ENCODE measurements at places on chromosomes 12 and 14.

- no peak for DNase-seq
Observed at GRCh38 chr14:28635387-28635786, 131.2 kb upstream of the FOXG1 start.

DNA sequence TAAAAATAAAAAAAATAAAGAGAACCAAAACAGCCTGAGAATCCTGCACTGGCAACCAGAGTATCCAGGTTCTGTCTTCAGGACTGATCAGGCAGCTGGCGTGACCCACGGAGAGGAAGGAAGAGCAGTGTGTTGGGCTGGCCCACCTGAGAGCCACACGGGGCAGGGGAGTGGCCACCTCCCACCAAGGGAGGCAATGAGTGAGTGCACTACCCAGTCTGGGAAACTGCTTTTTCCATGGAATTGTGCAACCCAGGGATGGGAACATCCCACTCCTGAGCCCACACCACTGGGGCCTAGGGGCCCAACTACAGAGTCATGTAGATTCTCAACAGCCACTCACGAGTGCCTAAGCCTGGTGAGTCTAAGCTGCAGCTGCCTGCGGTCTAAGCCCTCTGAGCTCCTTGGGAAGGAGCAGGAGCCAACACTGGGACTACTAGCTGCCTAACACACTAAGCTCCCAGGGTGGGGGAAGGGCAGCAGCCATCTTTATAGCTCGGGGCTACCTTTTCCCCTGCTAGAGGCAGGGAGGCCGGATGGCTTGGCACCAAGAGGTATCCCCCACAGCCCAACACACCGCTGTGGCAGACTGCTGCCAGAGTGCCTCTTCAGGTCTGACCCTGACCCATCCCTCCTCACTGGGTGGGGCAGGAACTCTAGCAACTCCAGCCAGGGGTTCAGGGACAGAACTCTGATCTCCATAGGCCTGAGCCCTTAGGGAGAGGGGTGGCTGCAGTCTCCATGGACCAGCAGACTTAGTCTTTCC is 610.9 kb downstream of the RERGL start:
- no peak for DNase-seq

DNA sequence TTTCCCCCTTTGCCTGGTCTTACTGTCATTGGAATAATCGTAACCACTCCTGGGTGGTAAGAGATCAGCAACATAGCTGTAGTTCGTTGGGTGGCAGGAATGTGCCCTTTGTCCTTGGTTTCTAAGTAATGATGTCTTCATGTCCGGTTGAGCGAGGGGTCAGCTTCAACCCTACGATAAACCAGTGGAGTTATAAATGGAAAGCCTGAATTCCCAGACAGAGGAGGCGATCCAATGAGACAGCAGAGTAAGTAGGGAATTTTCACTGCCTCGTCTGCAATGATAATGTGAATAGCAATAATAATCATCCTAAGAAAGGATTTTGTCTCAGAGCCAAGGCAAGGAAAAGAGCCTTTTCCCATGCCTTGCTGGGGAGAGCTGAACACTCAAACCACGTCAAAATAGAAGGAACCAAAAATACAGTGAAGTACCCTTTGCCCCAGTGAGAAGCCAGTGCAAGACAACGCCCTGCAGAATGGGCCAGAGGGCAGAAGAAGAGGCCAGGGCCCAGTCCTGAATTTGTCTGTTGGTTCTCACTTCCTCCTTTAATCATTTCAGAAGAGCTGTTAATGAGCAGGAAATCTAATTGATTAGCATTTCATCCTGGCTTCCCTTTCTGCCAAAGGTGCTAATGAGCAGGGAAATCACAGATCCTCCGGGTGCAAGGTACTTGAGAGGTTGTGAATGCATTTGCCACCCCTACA is 330.7 kb downstream of the CACNA1C start:
- no peak for DNase-seq

GRCh38 chr14:32224737-32225377 is 21.8 kb upstream of the RNU6-8 start:
- no peak for DNase-seq

GRCh38 chr14:91283666-91284065 is 39.2 kb upstream of the GPR68 start:
- DNase-seq = no peak

DNA sequence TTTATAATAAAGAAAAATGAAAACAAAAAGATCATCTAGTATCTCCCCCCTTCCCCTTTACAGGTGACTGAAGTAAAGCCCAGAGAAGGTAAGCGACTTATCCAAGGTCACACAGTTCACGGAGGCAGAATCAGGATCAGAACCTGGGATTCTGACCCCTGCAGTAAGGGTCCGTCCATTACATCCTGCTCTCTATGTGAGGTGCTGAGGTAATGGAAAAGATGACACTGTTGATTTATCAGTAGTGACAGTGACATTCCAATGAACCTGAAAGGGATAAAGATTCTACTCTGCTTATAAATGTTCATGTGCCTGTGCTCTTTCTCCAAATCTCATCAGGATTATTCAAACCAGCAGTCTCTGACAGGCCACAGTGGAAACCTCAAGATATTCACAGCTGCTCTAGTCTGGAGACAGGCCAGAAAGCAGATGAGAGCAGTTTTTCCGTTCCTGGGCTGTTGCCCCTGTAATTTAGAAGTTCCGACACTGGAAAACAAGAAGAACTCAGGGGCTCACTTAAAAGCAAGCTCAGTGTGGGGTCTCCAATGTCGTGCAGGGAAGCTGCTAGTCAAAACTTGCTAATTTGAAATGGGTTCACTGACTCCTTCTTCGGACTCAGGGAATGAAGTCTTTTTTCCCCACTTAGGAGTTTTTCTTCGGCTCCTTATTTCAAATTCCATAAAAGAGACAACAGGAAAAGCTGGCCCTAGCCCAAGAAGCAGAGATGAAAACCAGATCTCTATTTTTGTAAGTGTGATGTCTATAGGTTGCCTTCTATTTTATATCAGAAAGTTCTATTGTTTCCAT is 131.8 kb upstream of the EEA1 start:
- no peak for DNase-seq

- DNase-seq = no peak
Observed at GRCh38 chr14:78567343-78567742, 397.2 kb downstream of the NRXN3 start.

DNA sequence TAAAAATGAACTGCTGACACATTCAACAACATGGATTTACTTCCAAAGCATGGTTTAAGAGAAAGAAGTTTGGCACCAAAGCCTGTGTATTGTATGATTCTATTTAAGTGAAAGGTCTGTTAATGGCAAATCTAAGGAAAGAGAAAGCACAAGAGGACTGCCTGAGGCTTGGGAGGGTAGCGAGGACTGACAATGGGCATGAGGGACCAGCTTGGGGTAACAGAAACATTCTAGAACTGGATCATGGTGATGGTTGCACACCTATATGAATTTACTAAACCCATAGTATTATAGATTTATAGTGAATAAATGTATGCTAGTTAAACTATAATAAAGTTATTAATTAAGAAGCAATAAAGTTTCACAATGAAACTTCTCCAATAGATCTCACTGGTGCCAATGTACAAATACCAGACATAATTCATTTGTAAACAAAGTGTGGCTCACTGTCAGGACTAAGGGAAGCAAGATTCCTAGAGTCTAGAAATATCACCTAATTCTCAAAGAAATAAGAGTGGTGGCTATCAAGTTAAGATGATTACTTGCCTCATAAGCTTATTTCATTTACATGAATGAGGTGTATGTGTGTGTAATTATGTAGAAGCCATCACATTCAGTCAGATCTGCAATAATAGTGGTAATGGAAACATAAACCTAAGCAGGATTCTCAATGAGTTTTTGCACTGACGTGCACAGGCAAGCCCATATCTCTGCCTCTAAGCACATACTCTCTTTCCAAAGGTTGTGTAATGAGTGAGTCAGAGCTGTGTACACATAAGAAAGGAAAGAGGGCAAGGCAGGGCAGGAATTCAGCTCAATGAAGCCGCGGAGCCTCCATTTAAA is 353.4 kb downstream of the KCNH5 start:
- DNase-seq = no peak

- DNase-seq = no peak
Observed at GRCh38 chr14:63677891-63678379, 36.3 kb upstream of the WDR89 start.

GRCh38 chr14:44951051-44951450 is 10.7 kb downstream of the KLHL28 start:
- no peak for DNase-seq

- no peak for DNase-seq
Observed at GRCh38 chr12:3533703-3534386, 42.8 kb downstream of the PRMT8 start.

DNA sequence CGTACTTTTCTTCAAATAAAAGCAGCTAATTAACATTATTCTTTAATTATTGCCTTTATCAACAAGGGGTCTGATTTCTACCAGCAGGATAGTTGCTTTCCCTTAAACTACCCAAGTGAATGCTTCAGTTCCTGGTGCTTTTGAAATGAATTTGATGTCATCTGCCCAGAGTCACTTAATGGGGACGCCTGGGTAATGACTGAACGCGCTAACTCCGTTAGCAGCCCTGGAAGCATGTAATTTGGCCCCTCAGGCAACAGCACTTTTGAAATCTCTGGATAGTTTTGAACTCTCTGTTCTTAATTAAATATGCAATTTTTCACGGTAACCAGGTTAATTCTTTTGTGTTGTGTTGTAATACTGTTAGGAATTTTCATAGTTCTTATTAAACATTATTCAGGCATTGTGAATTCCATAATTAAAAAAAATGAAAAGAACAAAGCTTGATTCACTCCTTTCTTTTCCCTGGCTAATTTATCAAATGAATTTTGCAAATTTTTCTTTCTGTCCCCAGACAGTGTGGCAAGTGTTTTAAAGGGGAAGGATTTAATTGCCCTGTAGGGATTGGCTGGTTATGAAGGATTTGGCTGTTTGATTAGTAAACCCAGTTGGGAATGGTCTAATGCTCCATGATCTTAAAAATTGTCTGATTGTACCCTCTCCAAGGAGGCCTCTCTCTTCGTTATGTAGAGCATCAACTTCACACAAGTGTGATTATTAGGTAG is 137.5 kb upstream of the MYL2 start:
- no peak for DNase-seq

- DNase-seq = no peak
Observed at GRCh38 chr14:57244106-57244505, 24.6 kb downstream of the EXOC5 start.

GRCh38 chr14:91945751-91946621 is 1.5 kb downstream of the FBLN5 start:
- no peak for DNase-seq

GRCh38 chr12:3263282-3263681 is 186.1 kb downstream of the TSPAN9 start:
- DNase-seq = no peak

GRCh38 chr14:44699391-44699790 is 192.3 kb upstream of the FSCB start:
- DNase-seq = no peak

DNA sequence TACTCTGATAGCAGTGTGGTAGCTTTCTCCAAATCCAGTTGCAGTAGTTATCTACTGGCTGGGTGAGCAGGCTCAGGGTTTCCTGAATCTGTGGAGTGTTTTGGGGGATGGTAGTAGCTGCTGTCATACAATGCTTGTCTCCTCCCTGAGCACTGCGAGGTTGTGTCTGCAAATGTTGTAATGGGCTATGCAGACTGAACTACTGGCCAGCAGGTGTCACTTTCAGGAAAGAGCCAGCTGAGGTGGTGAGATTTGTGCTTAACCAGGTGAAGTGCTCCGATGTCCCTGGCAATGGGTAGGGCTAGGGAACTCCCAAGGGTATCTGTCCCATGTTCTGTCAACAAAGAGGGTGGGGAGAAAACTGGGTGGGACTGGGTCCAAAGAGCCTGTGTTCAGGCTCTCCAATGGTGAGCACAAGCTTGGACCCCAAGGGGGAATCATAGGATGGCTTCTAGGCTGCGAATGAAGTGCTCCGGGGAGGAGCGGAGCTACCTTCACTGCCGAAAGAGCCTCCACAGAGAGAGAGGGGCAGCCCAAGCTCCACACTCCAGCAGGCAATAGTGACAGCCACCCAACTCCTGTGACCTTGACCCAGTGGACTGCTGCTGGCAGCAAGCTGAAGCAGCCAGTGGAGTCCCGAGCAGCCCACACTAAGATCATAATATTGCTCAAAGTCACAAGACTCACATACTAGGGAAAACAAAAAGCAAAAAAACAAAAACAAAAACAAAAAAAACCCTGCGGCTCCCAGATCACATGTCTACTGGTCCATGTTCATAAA is 1324.0 kb upstream of the USP15 start:
- DNase-seq = no peak

Data from GM18507 (cell line).